Activated CD4-positive, CD25-positive, alpha-beta regulatory T cell treated with anti-CD3 and anti-CD28 coated beads, Interleukin-2, amount 50 U/mL, for 16 hours (primary cell): ENCODE measurements at places on chromosomes 2 and 18.

DNA sequence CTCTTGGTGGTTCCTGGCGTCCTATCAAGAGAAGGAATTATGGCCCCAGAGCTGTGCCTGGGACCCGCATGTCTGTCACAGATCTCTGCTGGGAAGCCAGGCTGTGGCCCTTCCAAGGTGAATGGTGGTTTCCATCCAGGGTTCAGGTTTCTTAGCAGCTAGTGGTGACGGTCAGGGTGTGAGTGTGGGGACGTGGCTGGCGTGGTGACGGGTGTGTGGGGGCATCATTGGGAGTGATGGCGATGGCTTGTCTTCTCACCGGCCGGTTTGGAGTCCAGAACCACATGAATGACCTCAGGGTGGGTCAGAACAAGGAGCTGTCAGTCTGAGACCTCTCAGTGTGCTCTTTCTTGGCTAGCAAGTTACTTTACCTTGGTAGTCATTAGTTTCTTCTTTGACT, 52.6 kb downstream of the AGAP1 start:
- no peak for DNase-seq

DNA sequence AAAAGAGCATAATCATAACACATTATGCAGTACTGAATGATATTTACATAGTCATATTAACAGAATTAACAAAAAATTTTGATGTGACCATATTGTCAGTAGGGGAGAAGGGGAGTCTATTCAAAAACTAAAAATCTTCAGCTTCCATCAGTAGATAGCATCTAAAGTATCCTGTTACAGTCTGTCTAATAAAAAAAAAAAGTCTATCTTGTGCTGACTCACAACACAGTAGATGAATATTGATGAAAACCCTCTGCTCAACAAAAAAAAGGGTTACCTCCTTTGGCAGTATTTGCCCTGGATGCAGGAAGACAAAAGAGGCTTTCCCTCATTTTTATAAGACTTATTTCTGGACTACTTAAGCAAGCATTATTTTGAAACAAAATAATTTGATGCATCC, 27.3 kb downstream of the GRB14 start:
- no peak for DNase-seq

- no peak for DNase-seq
These were observed 26.6 kb upstream of the ITGA4 start for GRCh38 chr2:181430406-181431118.

DNA sequence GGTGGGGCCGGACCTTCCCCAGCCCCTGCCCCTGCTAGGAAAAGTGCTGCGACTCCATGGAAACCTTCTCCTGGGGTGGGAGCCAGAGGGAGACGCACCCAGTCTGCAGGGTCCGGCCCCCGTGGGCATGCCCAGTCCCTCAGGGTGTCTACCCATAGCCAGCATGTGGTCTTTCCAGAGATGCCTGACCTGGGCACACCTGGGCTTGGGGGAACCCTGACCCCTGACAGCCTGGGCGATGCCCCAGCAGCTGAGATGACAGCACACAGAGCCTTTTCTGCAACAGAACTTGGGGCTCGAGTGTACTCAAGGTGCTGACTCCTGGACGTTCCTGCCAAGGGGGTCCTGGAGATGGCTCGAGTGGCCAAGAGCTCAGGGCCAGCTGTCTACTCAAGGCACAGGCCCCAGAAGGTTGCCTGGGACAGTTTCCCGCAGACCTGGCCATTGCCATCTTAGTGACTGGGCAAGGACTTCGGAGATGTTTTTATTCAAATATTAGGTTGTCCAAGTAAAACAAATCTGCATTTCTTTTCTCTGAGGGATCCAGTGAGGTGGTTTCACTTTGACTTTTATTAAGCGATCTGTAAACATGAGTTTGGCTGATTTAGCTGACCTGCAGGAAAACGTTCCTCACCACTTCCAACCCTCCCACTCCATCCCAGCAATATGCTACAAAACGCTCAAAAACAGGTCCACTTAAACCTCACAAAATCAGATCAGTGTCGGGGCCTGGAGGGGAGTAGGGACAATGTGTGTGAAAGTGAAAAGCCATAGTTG, 228.0 kb downstream of the EIPR1 start:
- DNase-seq = no peak

- no peak for DNase-seq
These were observed 266.4 kb upstream of the DLGAP1 start for GRCh38 chr18:4721545-4721944.

DNA sequence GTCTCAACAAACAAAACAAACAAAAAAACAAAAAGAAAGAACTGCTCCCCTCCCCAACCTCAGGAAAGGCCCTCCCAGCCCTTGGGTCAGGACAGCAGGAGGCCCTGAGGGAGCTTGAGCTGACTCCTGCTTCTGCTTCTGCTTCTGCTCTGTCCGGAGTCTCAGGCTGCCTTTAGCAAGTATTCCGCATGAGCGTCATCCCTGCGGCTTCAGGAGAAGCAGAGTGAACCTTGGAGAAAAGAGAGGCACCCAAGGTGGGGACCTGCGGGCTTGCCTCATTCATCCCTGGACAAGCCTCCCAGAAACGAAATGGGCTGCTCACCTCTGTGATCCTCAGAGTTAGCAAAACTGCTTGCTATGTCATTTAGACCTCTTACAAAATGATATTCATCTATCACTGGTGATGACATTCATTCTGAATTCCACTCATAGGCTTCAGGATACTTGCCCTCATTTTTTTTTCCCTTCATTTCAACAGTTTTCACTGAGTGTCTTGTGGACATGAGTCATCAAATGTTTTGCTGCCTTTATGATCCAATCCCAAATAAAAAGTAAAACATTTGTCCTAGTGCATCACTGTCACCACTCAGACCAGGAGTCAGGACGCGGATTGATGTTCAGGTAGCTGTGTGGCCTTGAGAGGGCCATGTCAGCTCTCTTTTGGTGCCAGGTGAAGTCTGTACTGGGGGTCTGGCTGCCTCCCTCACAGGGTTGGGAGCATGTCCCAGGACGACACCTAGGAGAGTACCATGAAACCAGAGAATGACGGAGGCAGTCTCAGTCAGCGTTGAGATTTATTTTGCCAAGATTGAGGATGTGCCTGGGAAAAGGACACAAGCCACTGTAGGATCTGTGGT, 51.7 kb downstream of the IMPA2 start:
- no peak for DNase-seq

- DNase-seq = no peak
These were observed 105.6 kb downstream of the PRPF40A start for GRCh38 chr2:152611458-152612231.

- no peak for DNase-seq
These were observed 19.9 kb upstream of the FAM98A start for GRCh38 chr2:33619028-33619427.

DNA sequence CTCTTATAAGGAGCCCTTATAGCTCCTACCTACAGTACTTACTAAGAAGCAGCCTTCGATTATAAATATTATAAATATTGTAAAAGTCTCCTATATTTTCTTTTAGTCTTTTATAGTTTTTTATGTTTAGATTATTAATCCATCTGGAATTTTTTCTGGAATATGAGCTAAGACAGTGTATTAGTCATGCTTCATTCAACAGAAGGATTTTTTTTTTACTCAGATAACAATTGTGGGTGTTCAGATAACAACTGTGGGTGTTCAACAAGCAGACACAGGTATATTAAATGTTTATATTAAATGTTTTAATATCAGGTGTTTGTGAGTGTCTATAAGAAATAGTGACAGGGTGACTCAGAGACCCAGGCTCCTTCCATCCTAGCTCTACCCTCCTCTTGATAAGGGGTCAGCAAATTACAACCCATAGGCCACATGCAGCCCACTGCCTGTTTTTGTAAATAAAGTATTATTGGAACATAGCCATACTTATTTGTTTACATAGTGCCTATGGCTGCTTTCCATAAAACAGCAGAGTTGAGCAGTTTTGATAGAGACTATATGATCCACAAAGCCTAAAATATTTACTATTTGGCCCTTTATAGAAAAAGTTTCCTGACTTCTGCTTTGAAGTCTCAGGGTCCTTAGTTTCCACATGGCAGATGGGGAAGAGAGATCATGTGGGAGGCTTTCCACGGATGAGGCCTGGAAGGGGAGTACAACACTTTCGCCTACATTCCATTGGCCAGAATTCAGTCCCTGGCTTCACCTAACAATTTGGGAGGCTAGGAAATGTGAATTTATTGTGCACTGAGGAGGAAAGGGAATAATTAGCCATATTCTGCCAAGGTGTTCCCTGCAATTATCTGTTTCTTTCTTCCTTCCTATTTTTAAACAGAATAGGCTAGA, 4.3 kb upstream of the SPATS2L start:
- DNase-seq = no peak

- DNase-seq = no peak
These were observed 21.2 kb downstream of the GPC1 start for GRCh38 chr2:240456447-240457222.

DNA sequence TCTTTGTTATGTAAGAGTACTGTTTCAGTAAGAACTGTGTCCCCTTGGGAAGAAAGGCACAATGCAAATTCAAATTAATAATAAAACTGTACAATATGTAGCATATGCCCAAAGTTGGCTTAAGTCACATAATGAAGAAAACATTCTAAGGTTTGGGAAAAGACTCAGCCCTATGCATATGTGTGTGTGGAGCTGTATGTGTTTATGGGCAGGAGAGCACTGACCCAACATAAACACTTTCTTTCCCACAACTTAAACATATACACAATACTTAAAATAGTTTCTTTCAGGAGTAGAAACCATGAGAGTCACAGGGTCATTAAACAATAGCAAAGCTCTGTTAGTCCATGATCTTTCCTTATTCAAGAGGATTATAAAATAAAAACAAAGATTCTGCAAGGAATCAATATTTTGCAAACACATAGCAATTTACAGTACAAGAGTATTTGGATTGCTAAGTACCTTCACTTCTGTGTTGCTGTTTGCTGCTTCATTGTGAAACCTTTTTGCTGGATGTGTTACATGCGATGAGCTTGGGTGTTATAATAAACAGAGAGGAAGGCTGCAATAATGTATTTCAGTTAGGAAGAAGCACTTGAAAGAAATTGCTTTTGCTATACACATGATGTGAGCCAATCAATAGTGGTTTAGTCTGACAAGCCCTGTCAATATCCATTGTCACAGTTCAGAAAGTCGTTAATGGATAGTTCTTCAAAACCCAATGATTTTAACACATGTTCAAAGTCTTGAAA, 347.3 kb downstream of the ARHGAP15 start:
- DNase-seq = no peak

DNA sequence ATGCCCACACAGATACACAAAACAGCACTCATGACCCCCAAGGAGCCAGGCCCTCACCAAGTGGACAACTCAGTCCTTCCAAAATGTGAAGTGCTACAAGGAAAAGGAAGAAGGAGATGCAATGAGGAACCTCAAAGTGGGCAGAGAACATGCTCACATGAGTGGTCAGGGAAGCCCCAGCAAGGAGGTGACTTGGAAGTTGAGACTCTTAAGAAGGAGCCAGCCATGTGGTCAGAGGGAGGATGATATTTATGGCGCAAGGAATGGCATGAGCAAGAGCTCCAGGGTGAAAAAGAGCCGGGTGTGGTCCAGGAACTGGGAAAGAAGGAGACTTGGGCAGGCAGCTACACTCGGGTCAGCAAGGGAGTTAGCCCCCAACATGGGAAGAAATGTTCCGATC, 30.0 kb upstream of the KLHL29 start:
- DNase-seq = no peak

DNA sequence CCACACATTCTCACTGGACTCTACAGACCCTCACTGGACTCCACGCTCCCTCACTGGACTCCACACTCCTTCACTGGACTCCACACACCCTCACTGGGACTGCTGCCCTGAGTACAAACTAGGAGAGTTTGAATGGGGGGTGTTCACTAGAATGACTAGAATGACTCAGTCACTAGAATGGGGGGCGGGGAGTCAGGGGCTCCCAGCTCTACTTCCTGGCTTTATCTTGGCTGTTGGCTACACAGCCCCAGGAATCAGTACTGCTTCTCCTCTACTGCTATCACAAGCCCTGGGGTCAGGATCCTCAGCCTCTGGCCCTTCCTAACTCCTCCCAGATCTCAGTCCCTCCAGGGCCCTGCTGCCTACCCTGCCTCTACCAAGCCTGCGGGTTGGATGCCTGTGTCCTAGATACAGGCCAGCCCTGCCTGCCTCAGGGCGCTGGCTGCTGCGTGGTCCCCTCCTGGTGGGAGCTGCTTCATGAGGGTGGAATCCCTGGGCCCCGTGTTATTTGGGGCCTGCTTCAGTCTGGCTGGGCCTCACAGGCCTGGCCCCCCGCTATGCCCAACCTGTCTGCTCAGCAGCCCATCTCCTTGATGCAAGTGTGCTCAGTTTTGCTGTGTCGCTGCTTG, 7.8 kb downstream of the PTMA start:
- DNase-seq = no peak

DNA sequence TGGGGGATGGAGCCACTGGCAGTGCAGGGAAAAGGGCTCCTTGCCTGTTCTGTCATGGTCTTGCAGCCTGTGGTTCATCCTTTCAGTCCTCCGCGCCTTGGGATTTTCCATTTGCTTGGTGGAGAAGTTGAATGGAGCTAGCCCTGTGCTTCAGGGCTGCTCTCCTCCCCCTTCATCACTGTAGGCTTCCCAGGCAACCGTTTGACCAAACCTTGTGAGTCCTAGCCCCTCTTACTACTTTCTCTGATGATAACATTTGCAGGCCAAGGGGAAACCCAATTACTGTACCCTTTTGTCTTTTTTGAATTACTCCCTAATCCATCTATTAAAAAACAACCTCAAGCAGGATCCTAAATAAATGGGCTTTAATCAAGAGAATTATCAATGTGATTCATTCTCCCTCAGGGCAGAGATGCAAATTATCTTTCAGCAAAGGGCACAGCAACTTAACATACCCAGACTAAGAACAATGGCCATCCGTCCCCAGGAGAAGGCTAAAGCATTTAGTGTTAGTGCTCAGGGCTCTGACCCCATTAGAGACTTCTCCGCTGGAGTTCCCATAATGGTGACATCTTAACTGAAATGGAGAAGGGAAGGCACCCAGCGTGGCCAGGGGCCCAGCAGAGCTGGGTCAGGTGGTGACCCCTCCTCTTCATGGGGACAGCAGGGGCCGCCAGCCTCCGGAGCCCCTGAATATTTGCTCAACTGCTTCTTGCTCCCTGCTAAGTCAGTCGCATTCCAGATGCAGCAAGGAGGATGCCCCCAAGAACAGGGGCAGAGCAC, 40.7 kb downstream of the RHOB start:
- no peak for DNase-seq

GRCh38 chr2:74889159-74889558, 55.2 kb downstream of the HK2 start:
- DNase-seq = no peak

DNA sequence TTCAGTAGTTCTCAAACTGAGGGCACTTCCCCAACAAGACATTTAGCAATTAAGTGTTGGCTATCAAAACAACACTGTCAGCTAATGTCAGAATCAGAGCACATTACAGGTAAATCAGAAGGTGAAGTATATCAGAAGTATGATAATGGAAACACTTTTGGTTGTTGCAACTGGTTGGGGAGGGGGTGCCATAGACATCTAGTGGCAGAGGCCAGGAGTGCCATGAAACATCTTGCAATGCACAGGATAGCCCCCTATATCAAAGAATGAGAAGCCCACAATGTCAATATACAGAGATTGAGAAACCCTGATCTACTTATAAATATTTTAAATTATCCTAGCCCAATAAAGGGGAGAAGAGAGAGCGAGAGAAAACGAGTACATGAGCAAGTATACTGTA, 4.9 kb upstream of the XPO1 start:
- no peak for DNase-seq
